ENCODE measurements at places on chromosomes 3 and 15.
A peak's percentile ranks its signal among the peaks of the same experiment; 100 is the strongest.

GRCh38 chr3:79018671-79019136 is 749.1 kb downstream of the ROBO1 start:
- peak; percentile 67 for DNase-seq

- no peak for DNase-seq
These were observed 222.4 kb downstream of the OXSM start for GRCh38 chr3:26012241-26012745.

DNA sequence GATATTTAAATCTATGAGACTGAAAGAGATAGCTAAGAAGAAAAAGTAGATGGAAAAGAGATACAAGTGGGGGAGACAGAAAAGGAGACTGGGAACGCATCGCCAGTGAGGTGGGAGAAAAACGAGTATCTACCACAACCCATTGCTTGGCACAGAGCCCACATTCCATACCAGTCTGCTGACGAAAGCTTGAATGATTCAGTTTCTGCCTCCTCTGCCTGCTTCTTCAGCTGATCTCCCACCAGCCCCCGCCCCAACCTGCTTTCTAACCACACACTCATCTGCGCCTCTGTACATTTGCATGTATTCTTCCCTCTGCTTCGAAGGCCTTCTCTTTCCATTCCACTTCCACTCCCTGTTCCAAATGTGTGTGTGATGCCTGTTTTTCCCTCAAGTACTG is 188.1 kb downstream of the USP13 start:
- DNase-seq = no peak

GRCh38 chr15:79184465-79184892 is 93.9 kb upstream of the RASGRF1 start:
- DNase-seq = peak; percentile 46

DNA sequence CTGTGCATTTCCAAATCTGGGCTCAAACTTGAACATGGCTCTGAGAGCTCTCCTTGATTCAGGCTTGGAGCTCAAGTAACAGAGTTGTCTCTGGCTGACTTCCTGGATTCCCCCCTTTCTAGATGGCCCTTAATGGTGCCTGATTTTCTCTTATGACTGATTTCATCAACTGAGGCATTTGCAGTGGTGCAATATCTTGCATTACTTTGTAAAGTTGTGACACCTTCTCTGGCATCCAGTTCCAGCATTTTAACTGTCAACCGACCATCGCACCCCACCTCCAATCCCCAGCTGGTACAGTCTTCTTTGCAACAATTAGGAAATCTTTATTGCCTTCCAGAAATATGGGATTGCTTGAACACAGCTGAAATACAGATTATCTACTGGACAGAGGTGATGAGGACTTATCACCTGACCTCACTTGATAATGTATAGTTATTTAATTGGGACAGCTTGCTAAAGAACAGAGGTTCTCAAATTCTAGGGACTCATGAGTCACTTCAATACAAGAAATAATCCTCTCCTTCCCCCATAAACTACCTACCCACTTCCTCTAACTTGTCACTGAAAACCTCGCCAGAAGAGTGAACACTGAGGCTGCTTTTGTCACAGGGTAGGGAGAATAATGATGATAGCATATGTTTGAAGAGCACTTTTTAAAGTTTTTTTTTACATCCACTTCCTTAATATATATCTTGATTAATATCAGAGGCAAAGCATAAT is 41.8 kb downstream of the FILIP1L start:
- DNase-seq = no peak

DNA sequence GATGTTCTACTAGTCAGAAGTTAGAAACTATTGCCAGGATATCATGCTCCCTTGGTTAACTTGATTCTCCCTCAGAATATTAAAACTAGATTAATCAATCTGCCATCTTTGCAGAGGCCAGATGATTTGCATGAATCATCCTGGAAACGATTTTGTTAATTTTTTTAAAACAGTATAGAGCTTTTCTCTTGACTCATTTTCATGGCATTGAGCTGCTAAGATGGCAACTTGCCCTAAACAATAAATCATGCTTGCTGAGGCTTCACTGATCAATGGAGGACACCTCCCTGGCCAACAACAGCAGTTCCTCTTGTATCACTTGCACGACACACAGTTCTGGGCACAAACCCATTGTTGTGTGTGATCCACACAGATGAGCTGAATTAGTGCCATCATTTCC is 109.1 kb downstream of the COL6A6 start:
- DNase-seq = no peak

Data from hippocampal formation (tissue), 2 donors.